ENCODE measurements at places on chromosomes 13 and 19. TPM values are rescaled to one million over a fixed set of nuclear protein-coding genes. Genes with fewer than 3 reads are reported as not detected.

The VN1R4 gene
- not detected for polyA plus RNA-seq

The SIGLEC5 gene
- not detected for polyA plus RNA-seq

The ADAMTS10 gene
- 24.8 TPM for polyA plus RNA-seq

The BTBD2 gene
- polyA plus RNA-seq, result 59.4 TPM

- DNase-seq, result no peak
Measured at GRCh38 chr19:12784394-12784870, 6.9 kb upstream of the JUNB start.

DNA sequence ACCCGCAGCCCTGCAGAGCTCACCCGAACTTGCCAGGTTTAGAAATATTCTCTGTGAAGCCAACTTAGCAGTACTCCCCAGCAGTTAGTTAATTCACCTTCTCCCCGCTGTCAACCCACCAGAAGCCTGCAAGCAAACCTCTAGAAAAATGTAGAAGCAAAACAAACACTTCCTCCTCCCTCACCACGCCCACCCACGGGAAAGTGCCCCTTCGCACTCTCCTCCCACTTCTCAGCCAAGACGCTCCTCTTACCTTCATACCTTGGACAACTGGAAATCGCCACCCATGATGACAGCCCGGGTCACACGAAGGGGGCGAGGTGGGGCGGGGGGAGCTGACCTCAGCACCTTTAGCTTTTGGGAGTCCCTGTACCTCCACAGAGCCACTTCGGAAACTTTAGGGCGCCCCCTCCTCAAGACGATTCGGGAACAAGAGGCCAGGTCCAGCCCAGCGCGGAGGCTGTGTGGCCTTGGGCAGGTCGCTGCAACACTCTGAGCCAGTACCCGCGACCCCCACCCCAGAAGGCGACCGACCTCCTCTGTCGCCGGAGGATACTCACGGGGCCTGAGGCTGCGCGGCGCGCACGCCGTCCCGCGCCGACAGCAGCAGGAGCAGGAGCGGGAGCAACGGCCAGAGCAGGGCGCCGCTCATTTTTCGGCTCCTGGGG is 485 bp downstream of the CPAMD8 start:
- DNase-seq, result no peak

DNA sequence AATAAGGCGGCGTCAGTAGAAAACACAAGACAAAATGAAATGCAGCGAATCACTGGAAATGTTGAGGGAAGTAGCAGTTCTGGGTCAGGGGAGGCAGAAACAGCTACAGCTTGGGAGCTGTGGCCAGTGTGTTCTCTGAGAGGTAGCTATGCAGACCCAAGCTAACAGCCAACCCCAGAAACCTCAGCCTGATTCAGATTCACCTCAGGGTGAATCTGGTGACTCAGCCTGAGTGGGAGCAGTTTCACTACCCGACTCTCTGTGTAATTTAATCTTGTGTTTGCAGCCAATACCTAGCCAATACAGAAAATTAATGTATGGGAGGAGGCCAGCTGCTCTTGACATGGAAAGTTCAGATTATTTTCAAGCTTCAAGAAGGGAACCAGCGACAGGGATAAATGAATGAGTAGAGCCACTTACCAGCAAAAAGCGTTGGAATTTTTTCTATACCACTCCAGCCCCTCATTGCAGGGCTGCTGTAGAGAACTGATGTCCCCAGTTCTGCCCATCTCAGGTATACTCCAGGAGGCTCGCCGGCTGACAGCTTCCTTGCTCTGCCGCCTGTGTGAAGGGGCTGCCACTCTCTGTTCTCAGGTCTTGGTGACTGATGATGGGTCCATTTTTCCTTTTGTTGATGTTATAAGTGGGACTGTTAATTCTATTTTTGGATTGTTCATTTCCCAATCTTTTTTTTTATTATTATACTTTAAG is 8.9 kb downstream of the IGFL3 start:
- DNase-seq, result no peak

DNA sequence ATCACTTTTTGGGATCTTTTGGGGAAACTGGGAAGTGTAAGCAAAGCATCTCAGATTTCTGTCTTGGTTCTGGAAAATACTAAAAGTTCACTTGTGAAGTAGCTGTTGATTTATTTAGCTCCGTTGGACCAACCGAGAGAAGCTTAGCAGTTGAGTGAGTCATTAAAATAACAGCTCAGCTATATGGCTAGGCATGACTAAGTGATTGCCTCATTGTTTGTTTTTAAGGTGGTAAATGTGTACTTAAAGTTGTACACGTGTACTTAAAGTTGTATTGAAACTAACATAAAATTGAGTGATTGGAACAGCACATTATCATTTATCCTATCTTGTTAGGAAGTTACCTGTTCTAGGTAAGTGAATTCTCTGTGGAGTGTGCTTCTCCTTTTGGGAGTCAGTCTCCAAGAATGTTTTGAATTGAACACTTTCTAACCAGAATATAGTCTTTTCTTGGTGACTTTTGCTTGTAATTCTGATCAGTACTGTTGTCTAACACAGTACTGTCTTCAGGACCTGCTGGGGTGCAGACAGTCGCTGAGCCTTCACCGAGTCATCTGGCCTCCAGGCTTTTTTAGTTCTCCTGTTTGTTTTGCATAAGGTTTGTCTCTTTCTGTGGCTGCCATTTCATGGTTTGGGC is 2.9 kb upstream of the DCUN1D2 start:
- DNase-seq, result peak; percentile 80

GRCh38 chr13:45751885-45752284 is 49.8 kb downstream of the CBY2 start:
- DNase-seq, result no peak

DNA sequence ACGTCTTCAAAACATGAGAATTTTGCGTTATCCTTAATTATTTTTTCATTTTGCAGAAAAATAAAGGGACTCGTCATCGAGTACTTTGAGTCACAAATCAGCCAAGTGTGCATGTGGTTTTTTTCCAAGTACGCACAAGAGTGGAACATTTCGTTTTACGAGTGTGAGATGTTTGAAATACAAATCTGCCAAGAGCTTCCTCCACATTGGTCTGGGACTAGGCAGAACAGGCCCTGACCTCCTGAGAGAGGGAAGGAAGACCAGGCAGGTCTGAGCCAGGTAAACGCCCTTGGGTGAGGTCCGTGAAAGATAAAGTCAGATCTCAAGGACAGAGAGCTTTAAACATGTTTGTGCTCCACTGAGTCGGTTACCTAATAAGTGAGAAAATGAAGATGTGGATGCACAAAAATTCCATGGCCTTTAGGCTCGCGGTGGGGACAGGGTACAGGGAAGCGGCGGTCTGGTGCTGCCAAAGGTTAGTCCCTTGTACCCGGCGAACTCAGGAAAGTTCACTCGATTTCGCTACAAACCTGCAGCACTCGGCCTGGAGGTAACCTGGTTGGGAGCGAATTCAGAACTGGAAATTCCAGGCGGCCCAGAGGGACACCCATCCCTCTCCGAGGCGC is 473 bp upstream of the ITM2B start:
- peak; percentile 85 for DNase-seq

- DNase-seq, result no peak
Measured at GRCh38 chr19:1441677-1442438, 3.7 kb downstream of the RPS15 start.

GRCh38 chr19:45104658-45105349 is 11.8 kb downstream of the PPP1R37 start:
- DNase-seq, result no peak

DNA sequence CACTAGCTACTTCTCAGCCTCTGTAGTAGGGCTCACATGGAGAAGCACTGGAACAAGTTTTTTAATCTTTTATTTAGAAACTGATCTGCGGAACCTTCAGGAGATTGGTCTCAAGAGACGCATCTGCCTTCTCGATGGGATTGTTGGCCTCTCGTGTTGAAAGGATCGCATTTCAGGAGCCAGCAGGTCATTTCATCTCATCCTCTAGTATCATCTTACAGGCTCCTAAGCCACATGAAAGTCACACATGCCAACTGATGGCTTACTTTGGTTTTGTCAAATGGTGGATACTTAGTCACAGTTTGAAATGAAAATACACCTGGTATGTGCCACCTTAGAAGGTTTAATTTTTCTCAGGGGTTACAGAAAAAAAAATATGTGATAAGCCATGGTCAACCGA is 1703.6 kb downstream of the EFNB2 start:
- DNase-seq, result no peak

- DNase-seq, result no peak
Measured at GRCh38 chr13:110329258-110329657, 22.2 kb downstream of the COL4A2 start.

DNA sequence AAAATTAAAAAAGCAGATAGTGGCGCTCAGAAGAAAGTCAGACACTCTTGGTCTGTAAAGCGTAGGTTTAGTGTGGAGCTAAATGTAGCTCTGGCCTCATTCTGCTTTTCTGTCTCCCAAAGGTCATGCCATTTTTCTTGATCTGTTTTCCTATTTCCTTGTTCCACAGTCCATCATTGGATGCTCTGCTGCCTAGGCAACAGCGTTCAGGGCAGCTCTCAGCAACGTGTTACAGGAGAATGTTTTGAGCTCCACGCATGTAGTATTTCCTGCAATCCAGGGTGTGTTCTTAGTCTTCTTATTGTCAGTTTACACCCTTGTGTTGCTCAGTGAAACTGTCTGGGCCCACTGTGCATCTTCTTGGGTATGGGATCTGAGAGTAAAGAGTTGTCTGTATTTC is 46.0 kb upstream of the PCDH8 start:
- DNase-seq, result no peak

GRCh38 chr13:27079421-27079958 is 92.1 kb downstream of the USP12 start:
- DNase-seq, result peak; percentile 26
